GM03348 (cell line): ENCODE measurements at places on chromosomes 5 and 9.

GRCh38 chr9:137975527-137975913 lies 97.9 kb downstream of the CACNA1B start:
- no peak for DNase-seq

DNA sequence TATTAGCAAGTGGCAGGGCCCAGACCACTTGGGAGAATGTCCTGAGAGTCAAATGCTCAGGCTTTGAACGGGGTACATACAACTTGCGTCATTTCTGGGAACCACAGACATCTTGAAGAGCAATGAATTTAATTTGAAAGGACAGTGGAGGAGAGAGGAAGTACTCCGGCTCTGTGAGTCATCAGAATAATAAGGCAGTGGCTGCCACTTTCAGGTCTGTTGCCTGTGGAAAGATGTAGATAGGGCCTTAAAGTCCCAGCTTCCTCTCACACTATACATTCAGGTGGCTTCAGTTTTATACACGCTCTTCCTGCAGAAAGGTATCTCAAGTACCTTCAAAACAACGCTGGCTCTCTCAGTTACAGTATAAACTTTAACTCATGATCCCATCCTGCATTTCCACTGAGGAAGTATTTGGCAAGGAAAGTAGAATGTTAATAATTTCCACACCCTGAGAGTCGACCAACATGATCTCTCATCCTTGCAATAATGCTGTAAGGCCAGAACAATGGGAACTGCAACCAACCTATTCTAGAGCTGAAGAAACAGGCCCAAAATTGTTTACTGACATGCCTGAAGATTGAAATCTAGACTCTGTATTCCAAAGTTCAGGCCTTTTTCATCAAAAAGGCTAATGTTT lies 6.8 kb upstream of the PRUNE2 start:
- peak; percentile 29 for DNase-seq

- DNase-seq: no peak
These were observed 88.3 kb downstream of the FSTL4 start for GRCh38 chr5:133523961-133524586.

- no peak for DNase-seq
These were observed 384.0 kb downstream of the SPOCK1 start for GRCh38 chr5:137115152-137115551.

GRCh38 chr9:133227242-133227860 lies 18.3 kb upstream of the OBP2B start:
- no peak for DNase-seq

- DNase-seq: no peak
These were observed 32.0 kb downstream of the CKMT2 start for GRCh38 chr5:81265101-81265500.
